ENCODE measurements at places on chromosomes 13 and 19. TPM values are rescaled to one million over a fixed set of nuclear protein-coding genes. Genes with fewer than 3 reads are reported as not detected.

Gene SLC5A5
- not detected for total RNA-seq

Gene ZNF581
- 20.5 TPM for total RNA-seq

Gene DMKN
- 13.5 TPM for total RNA-seq

Gene PTPRH
- 0.74 TPM for total RNA-seq

Gene TMC4
- 0.17 TPM for total RNA-seq

Gene GSX1
- not detected for total RNA-seq

Gene KLK2
- total RNA-seq: not detected
